Mucosa of gallbladder (tissue), 1 donor: ENCODE measurements at places on chromosomes 4 and X. TPM values are rescaled to one million over a fixed set of nuclear protein-coding genes. Genes with fewer than 3 reads are reported as not detected.

DRD5 gene
- total RNA-seq: not detected

GAGE2A gene
- total RNA-seq: not detected

SMR3B gene
- total RNA-seq: not detected

EFNB1 gene
- 134 TPM for total RNA-seq

FDCSP gene
- not detected for total RNA-seq

SHROOM3 gene
- 320 TPM for total RNA-seq

DMD gene
- 127 TPM for total RNA-seq

MAGIX gene
- total RNA-seq: 18.3 TPM

SULT1E1 gene
- 0.29 TPM for total RNA-seq

BANK1 gene
- total RNA-seq: 2.9 TPM

POU4F2 gene
- total RNA-seq: not detected

ARL9 gene
- total RNA-seq: 0.43 TPM

SYTL5 gene
- 3.1 TPM for total RNA-seq

CXCL5 gene
- total RNA-seq: 0.09 TPM

MAGEA9 gene
- not detected for total RNA-seq

CXXC4 gene
- total RNA-seq: 0.83 TPM

RPS6KA3 gene
- 51.9 TPM for total RNA-seq

SYNPO2 gene
- total RNA-seq: 735 TPM

HSD17B13 gene
- 0.95 TPM for total RNA-seq

HNRNPH2 gene
- total RNA-seq: 62.1 TPM

CT45A10 gene
- not detected for total RNA-seq

ARHGAP24 gene
- total RNA-seq: 13.6 TPM

RIPPLY1 gene
- not detected for total RNA-seq

SHROOM2 gene
- total RNA-seq: 13.1 TPM

PCDH11X gene
- total RNA-seq: 0.06 TPM

TBC1D9 gene
- 36.9 TPM for total RNA-seq

SOWAHB gene
- total RNA-seq: 11.7 TPM

CLGN gene
- 1.9 TPM for total RNA-seq

CSN1S1 gene
- not detected for total RNA-seq

HPSE gene
- total RNA-seq: 5.9 TPM

CT83 gene
- total RNA-seq: not detected

TBC1D19 gene
- 19.7 TPM for total RNA-seq

TEX13A gene
- total RNA-seq: not detected

TEX13C gene
- total RNA-seq: not detected

BTK gene
- 8.2 TPM for total RNA-seq

BEND2 gene
- total RNA-seq: not detected

ARX gene
- total RNA-seq: not detected

IL1RAPL2 gene
- 0.35 TPM for total RNA-seq

FSTL5 gene
- total RNA-seq: 0.03 TPM

ARHGAP36 gene
- 0.89 TPM for total RNA-seq

KCND1 gene
- total RNA-seq: 6.5 TPM

ZXDA gene
- 8.4 TPM for total RNA-seq

SPRY1 gene
- 93.2 TPM for total RNA-seq

ARSD gene
- 82.5 TPM for total RNA-seq

RTL5 gene
- total RNA-seq: 6.8 TPM

TACR3 gene
- total RNA-seq: 0.23 TPM

ENPEP gene
- total RNA-seq: 1.8 TPM

SPATA18 gene
- total RNA-seq: 20.1 TPM

CENPVL1 gene
- 0.17 TPM for total RNA-seq

SLC10A6 gene
- total RNA-seq: 0.81 TPM

C4orf36 gene
- total RNA-seq: 0.89 TPM

SERTM2 gene
- total RNA-seq: 0.06 TPM

SPANXD gene
- not detected for total RNA-seq

IL15 gene
- 6.6 TPM for total RNA-seq

MAOA gene
- 126 TPM for total RNA-seq

FAM184B gene
- total RNA-seq: not detected

NR3C2 gene
- total RNA-seq: 29.4 TPM

GJB1 gene
- 228 TPM for total RNA-seq

UGT2B17 gene
- 4.9 TPM for total RNA-seq
